T1000 (cell line): ENCODE measurements at places on chromosomes 4 and X.

DNA sequence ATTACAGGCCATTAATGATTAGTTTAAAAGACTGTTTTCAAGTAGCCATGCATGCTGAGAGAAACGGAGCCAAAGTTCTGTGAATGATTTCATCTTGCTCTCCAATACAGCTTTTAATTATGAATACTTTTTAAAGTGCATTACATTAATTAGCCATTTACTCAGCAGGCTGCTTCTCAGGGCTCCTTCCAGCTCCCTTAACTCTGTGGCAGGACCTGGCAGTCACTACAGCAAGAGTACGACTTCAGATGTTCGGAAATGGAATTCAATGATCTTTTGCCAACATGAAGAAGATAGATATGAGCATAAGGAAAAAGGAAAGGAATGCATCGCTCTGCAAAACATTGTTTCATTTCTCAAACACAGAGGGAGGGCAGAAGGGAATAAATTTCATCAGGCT, 987.2 kb downstream of the PDHA2 start:
- DNase-seq: no peak

DNA sequence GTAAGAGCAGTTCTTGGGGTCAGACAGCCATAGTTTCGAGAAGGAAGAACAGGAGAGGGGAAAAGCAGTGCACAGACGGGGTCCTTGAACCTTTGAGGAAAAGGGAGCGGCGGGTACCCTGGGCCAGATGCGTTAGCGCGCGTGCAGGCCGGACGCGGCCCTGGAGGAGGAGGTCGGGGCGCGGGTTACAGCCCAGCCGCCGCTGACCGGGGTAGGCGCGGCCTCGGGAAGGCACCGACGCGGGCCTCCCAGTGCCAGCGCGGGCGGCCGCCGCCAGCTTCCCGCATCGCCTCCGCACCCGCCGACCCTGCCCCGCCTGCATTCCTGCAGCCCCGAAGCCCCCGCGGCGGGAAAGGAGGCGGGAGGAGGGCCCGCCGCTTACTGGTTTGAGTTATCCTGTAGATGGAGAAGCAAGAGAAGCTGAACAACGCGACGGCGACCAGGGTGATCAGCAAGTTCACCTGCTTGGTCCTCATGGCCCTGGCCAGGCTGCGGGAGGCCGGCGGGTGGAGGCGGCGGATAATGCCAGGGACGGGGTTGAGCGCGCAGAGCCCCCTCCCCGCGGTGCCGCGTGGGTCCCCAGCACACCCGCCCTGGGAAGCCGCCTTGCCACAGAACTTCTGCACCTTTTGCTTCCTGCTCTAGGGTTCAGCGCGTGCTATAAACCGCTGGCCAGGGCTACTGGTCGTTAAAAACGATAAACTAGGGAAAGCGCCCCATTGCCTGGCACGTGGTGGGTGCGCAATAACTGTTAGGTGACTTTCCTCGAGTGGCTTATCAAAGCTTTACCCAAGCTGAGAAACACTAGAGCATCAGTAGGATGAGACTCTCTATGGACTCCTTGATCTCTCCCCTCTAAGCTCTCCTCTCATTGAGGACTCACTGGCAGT, at the start of gene MGAT4D:
TSS of gene MGAT4D (minus strand) at position 547 of the 890 bp plus-strand sequence. CDS start at position 476, 71 bp downstream.
- no peak for DNase-seq

DNA sequence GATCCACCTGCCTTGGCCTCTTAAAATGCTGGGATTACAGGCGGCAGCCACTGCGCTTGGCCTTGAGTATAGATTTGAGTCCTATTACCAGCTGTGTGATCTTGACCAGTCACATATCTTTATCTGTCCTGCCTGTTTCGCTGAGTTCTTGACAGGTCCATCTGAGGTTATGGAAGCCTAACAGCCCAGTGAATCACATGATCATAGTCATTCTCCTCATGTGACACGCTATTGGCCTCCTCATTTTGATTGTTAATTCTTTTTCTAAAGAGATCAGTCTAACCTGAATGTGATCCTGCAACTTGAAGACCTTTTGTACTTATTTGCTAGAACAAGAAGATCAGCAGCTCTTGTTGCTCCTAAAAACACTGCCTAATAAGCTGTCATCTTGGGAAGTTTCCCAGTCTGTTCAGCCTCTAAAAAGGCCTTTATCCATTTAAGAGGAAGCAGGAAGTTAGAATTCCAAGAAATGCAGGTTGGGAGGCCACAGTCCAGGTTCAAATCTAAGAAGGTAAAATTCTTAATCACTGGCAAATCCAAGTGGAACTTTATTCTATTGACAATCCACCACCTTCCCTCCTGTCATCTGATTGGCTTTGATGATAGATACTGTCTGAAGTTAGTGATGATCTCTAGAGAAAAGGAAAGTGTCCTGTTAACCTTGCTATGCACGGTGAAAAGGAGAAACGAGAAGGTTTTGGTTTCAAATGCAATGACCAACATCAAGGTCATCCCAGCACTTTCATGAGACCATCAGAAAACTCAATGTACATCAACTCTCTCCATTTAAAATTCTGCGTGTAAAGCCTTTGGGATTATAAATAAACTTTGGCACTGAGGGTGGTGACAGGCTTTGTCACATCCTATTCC, 86.9 kb downstream of the CHRNA9 start:
- no peak for DNase-seq

- DNase-seq: no peak
Measured at GRCh38 chrX:19799319-19800182, 87.8 kb downstream of the SH3KBP1 start.

DNA sequence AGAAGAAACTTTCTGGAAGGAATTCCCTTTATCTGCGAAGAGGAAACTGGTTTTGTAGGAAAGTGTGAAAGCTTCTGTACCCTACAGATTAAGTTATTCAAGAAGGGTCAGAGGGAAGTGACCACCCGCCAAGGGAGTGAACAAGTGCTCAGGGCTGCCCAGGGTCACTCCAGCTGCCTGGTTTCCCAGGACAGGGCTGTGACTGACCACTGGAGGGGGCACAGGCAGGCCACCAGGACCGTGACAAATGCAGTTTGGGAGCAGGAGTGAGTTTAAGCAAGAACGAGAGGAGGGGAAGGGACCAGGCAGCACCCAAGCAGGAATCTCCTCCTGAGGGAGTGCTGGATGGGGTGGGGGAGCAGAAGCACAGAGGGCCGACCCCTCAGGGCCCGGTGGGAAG, 34.2 kb downstream of the ZFYVE28 start:
- DNase-seq: no peak
